ENCODE measurements at places on chromosomes 7 and 10. TPM values are rescaled to one million over a fixed set of nuclear protein-coding genes. Genes with fewer than 3 reads are reported as not detected.

- no peaks in the 10 kb centered on the region for H3K27me3 ChIP-seq
- peaks cover 5% of the 10 kb centered on the region for H3K4me1 ChIP-seq
- H3K4me3 ChIP-seq = no peak overlapping the region
- no peak overlapping the region for H3K27ac ChIP-seq
These were observed 1189.2 kb downstream of the TYW1 start for GRCh38 chr7:68185631-68186456.

GRCh38 chr10:76463111-76463510 lies 1031.7 kb downstream of the LRMDA start:
- H3K4me1 ChIP-seq = peaks cover 5% of the 10 kb centered on the region
- no peak for DNase-seq
- H3K36me3 ChIP-seq = no peaks in the 10 kb centered on the region
- no peaks in the 10 kb centered on the region for H3K27me3 ChIP-seq
- no peak overlapping the region for H3K27ac ChIP-seq

DNA sequence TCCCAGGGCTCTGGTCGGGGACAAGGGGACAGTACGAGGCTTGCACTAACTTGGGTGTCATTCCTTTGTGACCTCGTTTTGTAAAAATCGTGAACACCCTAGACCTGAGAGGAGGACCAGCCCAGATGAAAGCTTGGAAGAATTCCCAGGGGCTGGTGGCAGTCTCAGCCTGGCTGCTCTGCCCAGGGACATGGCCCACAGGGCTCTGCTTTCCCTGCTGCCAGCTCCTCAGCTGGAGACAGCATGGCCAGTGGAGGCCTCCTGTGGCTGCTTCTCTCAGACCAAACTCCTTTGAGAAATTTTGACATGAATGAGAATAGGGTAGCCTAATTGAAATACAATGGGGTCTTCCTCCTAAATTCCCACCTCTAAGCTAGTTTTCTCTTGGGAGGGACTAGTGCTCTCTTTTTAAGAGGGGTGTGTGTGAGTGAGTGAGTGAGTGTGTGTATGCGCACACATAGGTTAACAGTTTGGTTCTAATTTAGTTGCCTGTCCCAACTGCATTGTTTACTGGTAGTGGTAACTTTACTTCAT lies 140.3 kb upstream of the EFCAB10 start:
- no peak overlapping the region for H3K27ac ChIP-seq
- H3K36me3 ChIP-seq = no peaks in the 10 kb centered on the region
- no peak for DNase-seq
- H3K4me3 ChIP-seq = no peak overlapping the region
- no peaks in the 10 kb centered on the region for H3K27me3 ChIP-seq

- H3K4me3 ChIP-seq = no peak overlapping the region
- H3K4me1 ChIP-seq = no peaks in the 10 kb centered on the region
- DNase-seq = no peak
These were observed 16.2 kb upstream of the TES start for GRCh38 chr7:116194115-116194514.

- H3K4me3 ChIP-seq = peak overlapping the region; percentile 98
- DNase-seq = peak; percentile 50
- H3K4me1 ChIP-seq = peaks cover 37% of the 10 kb centered on the region
- H3K27ac ChIP-seq = peak overlapping the region; percentile 95
- H3K36me3 ChIP-seq = no peaks in the 10 kb centered on the region
These were observed 1.2 kb downstream of the VCL start for GRCh38 chr10:73998929-73999691.

The ARMC3 gene
- total RNA-seq = 1.5 TPM

The ELOVL3 gene
- 0.23 TPM for total RNA-seq

The COBL gene
- total RNA-seq = 0.41 TPM

DNA sequence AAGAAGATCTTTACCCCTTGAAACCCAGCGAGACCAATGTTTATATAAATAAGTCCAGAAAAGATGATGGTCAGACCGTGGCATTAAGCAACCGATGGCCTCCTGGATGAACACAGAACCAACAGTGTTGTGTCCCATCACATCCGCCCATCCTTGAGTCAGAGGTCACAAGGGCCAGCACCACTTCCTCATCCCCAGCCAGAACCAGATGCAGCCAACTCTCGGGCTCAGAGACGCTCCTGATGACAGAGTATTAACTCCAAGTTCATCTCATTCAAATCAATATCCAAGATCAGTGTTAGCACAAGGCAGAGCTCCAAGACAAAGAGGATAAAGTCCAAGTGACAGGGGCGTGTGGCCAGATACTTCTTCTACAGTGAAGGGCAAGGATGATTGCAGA lies 63.5 kb downstream of the FAM53B start:
- peak overlapping the region; percentile 10 for H3K27ac ChIP-seq
- H3K4me3 ChIP-seq = no peak overlapping the region
- DNase-seq = no peak
- no peaks in the 10 kb centered on the region for H3K27me3 ChIP-seq

Measured in neural crest cell (in vitro differentiated cells).